PC-3 (cell line): ENCODE measurements at places on chromosomes 3 and 15.

DNA sequence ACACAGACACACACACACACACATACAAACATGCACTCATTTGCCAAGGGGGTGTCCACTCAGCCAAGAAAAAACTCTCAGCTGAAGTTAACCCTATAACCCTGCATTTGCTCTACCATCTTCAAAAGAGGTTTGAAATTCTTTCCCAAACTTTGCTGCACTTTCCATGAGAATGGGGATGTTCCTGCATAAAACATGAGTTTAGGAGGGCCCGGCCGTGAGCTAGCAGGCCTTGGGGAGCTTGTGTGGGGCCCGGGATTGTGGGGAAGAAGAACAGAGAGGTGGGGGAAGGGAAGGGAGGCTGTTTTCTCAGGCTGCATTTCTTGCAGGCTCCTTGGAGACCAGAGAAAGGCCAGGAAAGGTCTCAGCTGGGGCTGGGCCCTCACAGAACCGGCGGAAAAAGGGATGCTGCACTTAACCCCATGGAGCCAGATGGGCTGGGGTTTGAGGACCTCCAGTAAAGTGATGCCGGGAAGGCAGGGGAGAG is 40.8 kb downstream of the SEMA5B start:
- no peak for DNase-seq

GRCh38 chr15:98758224-98758623 is 109.9 kb downstream of the IGF1R start:
- no peak for DNase-seq

DNA sequence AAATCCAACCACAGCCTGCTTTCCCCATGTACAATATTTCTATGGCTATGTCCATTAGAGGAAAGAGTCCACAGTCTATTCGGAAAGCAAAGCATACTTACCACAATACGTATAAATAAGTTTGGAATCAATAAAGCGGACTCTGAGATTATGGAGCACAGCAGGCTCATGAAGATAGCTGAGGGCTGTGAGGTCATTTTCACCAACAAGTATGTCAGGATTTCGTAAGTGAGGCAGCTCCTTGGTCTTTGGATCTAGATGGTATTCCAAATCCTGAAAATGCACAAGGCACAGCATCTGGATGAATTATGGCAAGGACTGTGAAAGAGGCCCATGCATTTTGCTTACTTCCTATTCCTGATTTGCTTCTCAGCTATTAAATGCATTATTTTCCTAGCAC is 100.4 kb downstream of the MYO5A start:
- no peak for DNase-seq

- DNase-seq: no peak
Measured at GRCh38 chr3:39221141-39221530, 28.7 kb upstream of the XIRP1 start.

GRCh38 chr3:174438501-174439145 is 420.5 kb upstream of the NAALADL2 start:
- DNase-seq: peak; percentile 85

DNA sequence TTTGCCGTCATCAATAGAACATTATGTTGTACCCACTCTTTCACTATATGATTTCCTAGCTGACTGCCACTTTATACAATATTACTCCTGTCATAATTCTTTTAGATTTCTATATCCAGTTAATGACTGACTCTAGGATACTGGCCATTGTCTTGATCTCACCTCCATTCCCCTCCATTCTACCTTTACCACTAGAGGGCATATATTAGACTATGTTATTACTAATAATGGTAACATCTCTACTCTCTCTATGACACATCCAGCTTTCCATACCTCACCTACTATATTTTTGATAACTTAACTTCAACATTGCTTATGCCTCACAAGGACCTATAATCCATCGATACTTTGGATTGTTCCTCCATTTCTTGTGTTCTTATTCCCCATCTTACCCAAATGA is 31.4 kb upstream of the POU1F1 start:
- peak; percentile 59 for DNase-seq

GRCh38 chr3:144162042-144162441 is 190.4 kb downstream of the DIPK2A start:
- DNase-seq: peak; percentile 93

- peak; percentile 29 for DNase-seq
Measured at GRCh38 chr3:155070932-155071387, 9.2 kb upstream of the MME start.

DNA sequence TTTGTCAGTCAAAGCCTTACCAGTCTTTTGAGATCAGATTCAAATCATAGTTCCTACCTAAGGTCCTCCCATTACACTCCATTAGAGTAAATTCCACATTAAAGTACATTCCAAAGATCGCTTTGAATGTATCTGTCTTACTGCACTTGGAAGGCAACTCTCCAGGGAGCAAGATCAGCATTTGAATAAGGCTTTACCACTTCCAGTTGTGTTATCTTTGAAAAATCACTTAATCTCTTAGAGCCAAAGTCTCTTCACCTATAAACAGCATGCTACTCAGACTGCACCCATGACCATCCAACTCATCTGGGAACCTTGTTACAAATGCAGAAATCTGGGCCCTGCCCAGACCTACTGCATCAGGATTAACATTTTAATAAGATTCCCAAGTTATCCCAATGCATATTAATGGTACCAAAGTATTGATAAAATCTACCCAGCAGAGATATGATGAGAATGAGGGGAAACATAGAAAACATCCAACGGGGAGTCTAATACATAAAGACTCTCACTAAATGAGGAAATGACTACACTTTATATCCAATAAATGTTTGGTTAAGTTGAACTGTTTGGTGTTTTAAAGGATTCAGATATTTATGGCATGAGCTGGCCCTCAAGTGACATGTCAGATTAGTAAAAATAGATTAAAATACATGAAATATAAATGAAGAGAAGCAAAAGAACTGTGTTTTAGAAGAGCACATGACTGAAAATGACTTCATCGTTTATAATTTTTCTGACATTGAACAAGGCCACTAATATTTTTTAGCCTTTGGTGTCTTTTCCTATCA is 75.9 kb downstream of the TNIK start:
- peak; percentile 11 for DNase-seq

GRCh38 chr3:187641320-187642016 is 28.7 kb downstream of the SST start:
- no peak for DNase-seq

DNA sequence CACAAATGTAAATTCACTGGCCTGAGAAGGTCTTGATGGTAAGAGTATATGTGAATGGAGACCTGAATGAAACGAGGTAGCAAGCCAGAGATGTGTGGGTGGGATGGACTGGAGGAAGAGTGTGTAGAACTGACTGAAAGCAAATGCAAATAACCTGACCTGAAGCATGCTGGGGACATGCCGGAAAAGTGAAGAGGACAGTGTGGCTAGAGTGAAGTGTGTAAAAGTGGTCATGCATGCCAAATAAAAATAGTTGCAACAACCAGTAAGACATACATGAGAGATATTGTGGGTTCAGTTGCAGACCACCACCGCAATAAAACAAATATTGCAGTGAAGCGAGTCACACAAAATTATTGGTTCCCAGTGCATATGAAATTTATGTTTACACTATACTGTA is 82.3 kb downstream of the LPP start:
- peak; percentile 65 for DNase-seq

- no peak for DNase-seq
Measured at GRCh38 chr15:59703979-59704796, 15.1 kb upstream of the BNIP2 start.

- no peak for DNase-seq
Measured at GRCh38 chr15:79032656-79033055, 57.9 kb downstream of the RASGRF1 start.

DNA sequence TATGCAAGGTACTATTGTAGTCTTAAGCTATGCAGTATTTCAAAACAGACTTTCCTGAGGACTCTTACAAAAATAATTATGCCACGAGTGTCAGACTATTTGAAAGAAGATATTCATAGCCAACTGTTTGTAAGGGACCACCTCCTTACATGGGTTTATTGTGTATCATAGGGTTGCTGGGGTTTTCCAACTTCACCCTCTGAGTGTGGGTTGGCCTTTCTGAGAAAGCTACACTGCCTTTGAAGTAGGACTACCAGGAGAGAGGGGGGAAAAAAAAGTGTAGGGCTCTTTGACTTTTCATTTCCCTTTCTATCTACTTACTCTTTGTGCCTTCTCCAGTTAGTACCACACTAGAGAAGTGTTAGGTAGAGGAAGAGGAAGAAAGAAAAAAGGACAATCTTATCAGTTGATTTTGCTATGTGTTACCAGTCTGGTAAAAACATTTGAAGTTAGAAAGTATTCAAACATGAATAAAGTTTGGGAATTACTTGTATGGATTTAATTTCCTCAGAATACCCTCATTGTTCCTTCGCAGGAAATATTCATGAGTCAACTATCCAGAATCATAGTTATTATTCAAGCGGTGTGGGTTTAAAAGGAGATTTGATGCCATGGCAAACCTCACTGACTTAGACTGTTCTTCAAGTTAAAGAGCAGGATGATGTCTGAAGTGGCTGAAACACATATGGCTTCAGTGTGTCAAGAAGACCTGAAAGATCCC is 329.3 kb upstream of the THBS1 start:
- no peak for DNase-seq

- no peak for DNase-seq
Measured at GRCh38 chr3:63927422-63928280, 15.5 kb upstream of the SCAANT1 start.

DNA sequence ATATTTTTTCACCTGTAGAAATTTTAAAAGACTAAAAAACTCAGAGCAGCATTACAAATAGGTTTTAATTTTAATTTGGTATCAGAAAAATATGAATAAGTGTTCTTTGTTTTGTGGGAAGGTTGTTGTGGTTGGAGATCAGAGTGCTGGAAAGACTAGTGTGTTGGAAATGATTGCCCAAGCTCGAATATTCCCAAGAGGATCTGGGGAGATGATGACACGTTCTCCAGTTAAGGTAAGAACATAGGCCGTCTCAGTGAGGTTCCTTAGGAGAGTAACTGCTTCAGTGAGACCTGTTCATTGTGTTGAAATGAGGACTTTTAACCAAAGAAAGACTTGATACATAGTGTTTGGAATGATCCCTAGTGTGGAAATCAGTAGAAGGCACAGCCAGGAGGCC is 44.8 kb downstream of the OPA1 start:
- no peak for DNase-seq

DNA sequence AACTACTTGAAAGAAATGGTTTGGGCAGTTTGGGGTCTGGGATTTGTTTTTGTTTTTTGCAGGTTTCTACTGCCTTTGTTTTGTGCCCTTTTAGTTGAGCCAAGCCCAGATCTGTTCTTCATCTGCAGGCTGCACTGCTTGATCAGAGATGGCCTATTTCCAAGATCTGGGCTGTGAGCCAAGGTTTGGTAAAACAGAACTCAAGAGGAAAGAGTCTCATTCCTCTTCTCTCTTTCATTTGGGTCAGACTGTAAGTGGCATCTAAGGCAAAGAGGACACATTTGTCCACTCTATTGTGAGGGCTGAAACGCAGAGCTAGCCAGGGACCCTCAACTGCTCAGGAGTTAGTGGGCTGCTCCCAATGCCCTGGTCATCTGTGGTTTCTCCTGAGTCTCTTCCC is 104.4 kb upstream of the UBE3A start:
- peak; percentile 44 for DNase-seq

GRCh38 chr3:64759811-64760210 is 72.0 kb upstream of the ADAMTS9 start:
- DNase-seq: no peak

GRCh38 chr3:182947888-182948287 is 32.5 kb downstream of the DCUN1D1 start:
- DNase-seq: peak; percentile 62

GRCh38 chr3:60309539-60310268 is 941.5 kb downstream of the FHIT start:
- DNase-seq: no peak

GRCh38 chr3:132253262-132253878 is 63.8 kb upstream of the ACP3 start:
- peak; percentile 77 for DNase-seq

DNA sequence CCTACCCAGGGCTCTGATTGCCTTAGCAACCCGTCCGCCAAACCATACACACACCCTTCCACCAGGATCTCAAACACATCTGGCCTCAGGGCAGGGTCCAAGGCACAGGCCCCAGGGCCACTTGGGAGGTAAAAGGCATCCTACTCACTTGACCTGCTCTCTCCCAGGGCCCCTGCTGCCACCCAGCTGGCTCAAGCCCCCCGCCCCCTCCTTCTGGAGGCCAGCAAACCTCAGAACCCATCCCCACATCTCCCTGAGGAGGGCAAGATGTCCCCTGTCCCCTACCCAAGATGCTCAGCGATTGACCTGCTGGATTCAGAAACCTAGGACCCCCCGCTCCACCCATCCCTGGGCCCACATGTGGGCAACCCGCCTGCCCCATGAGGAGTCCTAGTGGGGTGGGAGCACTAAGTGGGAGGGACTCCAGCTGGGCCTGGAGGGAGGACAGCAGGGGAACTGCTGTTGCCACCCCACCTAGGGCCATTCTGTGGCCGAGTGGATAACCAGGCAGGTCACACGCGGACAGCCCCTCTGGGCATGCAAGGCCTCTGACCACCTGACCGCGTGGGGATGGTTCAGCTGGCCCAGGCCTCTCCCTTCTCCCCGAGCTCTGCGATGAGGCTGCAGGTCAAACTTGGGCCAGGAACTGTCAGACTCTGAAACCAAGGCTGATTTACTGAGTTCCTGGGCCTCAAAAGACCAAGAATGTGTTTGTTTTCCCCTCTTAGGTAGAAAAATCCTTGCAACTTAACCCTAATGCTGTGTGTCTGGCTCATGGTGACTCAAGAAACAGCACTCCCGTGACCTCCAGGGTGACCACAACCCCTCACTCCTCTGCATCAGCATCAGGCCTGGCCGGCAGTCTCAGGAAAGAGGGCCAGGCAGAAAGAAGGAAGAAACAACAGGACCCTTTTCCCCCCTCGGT is 4.2 kb downstream of the MFGE8 start:
- no peak for DNase-seq

DNA sequence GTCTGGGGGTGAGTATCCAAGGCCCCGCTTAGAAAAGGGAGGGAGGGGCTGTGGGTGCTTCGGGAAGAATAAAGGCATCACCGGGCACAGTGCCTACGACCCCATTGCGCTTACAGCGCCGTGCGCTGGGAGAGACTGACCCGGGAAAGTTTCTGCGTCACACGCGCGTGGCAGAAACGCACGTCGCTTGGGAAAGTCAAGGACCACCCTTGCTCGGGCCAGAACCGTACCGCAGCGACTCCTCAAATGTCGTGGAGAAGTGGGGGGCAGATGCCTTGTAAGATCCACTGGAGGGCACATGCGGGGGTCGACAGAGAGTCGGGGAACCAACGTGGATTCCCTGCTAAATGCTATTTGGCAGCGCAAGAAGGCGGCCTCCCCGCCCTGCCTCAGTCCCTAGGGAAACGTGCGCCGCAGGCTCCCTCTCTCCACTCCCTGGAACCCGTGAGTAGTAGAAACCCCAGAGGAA is 2.4 kb downstream of the ADAMTS9 start:
- DNase-seq: no peak
